ENCODE measurements at places on chromosomes 1 and 21. TPM values are rescaled to one million over a fixed set of nuclear protein-coding genes. Genes with fewer than 3 reads are reported as not detected.
A peak's percentile ranks its signal among the peaks of the same experiment; 100 is the strongest.

DNA sequence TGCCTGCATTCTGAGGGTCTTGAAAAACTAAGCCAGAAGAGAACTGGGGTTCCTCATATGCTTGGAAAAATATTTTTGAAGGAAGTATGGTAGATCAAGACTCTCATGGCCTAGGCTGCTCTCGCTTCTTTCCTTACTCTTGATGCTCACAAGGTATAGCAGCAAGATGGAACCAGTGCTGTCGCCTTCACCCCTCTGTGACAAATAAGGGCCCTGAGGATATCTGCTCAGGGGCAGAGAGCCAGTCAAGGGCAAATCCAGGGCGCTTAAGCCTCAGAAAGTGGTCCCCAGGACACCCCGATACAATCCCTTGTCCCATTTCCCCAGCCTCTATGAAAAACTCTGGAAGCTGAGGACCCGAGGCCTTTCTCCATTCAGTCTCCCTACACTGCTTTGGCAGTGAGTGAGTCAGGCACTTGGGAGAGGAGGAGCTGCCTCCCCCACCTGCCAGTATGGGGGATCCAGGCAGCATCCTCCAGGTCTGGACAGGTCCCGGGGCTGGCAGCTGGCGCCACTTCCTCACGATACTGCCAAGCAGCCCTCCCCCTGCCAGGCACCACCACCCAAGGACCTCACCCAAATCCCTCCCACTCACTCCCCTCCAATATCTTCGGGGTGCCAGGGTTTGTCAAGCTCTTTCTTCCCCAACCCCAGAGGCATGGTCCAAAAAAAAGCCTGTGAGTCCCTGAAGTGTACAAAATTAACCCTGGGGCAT, 1.3 kb downstream of the IGSF9 start:
- H3K27ac ChIP-seq: peak overlapping the region; percentile 85
- peak; percentile 72 for DNase-seq
- peaks cover under 1% of the 10 kb centered on the region for H3K4me1 ChIP-seq
- H3K27me3 ChIP-seq: no peaks in the 10 kb centered on the region

LPGAT1 gene
- total RNA-seq: 29.6 TPM

BCL2L15 gene
- total RNA-seq: 0.46 TPM

DNA sequence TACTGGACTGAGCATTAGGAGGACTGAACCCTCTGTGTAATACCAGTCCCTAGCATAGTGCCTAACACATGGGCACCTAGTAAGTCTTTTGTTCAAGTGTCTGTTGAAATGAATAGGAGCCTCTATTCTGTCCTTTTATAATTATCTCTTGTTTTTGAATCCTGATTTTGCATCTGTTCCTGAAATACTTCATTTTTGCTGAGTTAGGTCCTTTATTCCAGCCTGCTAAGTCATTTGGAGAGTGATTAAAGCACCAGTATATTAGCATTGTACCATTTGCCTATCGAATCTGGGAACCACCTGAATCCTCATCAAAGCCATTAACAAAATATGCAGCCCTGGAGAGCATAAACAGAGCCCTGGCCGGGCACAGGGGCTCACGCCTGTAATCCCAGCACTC, 32.3 kb downstream of the YARS1 start:
- no peak for DNase-seq
- no peaks in the 10 kb centered on the region for H3K27me3 ChIP-seq
- no peak overlapping the region for H3K4me3 ChIP-seq
- peaks cover 4% of the 10 kb centered on the region for H3K36me3 ChIP-seq
- H3K4me1 ChIP-seq: no peaks in the 10 kb centered on the region

- H3K27ac ChIP-seq: no peak overlapping the region
- no peaks in the 10 kb centered on the region for H3K27me3 ChIP-seq
- H3K4me1 ChIP-seq: no peaks in the 10 kb centered on the region
- no peaks in the 10 kb centered on the region for H3K36me3 ChIP-seq
- no peak overlapping the region for H3K4me3 ChIP-seq
- no peak for DNase-seq
Observed at GRCh38 chr1:181208967-181209366, 120.5 kb downstream of the IER5 start.

RGS18 gene
- total RNA-seq: 0.64 TPM

- H3K4me3 ChIP-seq: no peak overlapping the region
- DNase-seq: no peak
- H3K27ac ChIP-seq: no peak overlapping the region
- H3K36me3 ChIP-seq: no peaks in the 10 kb centered on the region
Observed at GRCh38 chr1:177301425-177302124, 130.8 kb downstream of the BRINP2 start.

- H3K4me1 ChIP-seq: no peaks in the 10 kb centered on the region
- H3K27ac ChIP-seq: no peak overlapping the region
Observed at GRCh38 chr1:41853907-41854306, 64.8 kb downstream of the HIVEP3 start.

SSBP3 gene
- total RNA-seq: 94.4 TPM

DNA sequence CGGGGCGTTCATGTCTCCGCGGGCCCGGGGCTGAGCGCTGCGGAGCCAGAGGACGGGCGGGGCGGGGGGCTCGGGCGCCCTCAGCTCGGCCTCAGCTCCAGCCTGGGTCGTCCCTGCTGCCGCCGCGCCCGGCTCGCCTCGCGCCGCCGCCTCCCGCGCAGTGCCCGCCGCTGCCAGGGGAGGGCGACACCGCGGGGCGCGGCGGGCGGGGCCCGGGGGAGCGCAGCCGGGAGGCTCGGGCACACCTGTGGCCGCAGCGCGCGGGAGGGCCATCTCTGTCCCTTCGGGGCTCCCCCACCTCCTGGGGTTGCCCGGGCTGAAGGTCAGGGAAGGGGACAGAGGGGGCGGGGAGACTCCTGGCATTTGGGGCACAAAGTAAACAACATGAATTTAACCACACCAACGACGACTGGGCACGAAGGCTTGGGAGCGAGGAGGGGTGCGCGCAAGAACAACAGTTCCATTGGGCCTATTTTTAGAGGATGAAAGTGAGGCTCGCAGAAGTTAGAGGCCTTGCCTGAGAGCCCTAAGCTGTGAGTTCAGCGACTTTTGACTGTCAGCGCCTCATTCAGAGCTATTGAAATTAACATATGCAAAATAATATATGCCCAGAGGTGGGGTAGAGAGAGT, at the start of gene FAM131C:
Gene FAM131C (minus strand): TSS at position 162 of the 630 bp plus-strand sequence. CDS start 209 bp downstream, outside the sequence.
- H3K27me3 ChIP-seq: no peaks in the 10 kb centered on the region
- H3K36me3 ChIP-seq: no peaks in the 10 kb centered on the region
- H3K4me1 ChIP-seq: no peaks in the 10 kb centered on the region
- DNase-seq: no peak
- H3K4me3 ChIP-seq: peak within 1 kb of the TSS; percentile 35

ANGPTL1 gene
- total RNA-seq: 11.3 TPM

DCAF6 gene
- 116 TPM for total RNA-seq

GRCh38 chr1:46412893-46413595, 18.9 kb downstream of the FAAH start:
- H3K27ac ChIP-seq: no peak overlapping the region
- no peak for DNase-seq
- H3K27me3 ChIP-seq: no peaks in the 10 kb centered on the region
- no peaks in the 10 kb centered on the region for H3K4me1 ChIP-seq
- H3K36me3 ChIP-seq: no peaks in the 10 kb centered on the region
- no peak overlapping the region for H3K4me3 ChIP-seq

- H3K4me1 ChIP-seq: peaks cover 8% of the 10 kb centered on the region
- no peak overlapping the region for H3K4me3 ChIP-seq
Observed at GRCh38 chr1:23527900-23528249, 3.2 kb downstream of the E2F2 start.

GRCh38 chr1:2322581-2323211, 68.7 kb downstream of the MORN1 start:
- peak overlapping the region; percentile 3 for H3K4me3 ChIP-seq
- no peak for DNase-seq
- H3K27ac ChIP-seq: peak overlapping the region; percentile 66

FAM72D gene
- not detected for total RNA-seq

EXTL1 gene
- not detected for total RNA-seq

GRCh38 chr1:76124196-76124595, 49.6 kb downstream of the ST6GALNAC3 start:
- H3K27ac ChIP-seq: no peak overlapping the region
- H3K4me3 ChIP-seq: no peak overlapping the region
- H3K36me3 ChIP-seq: no peaks in the 10 kb centered on the region
- DNase-seq: no peak
- no peaks in the 10 kb centered on the region for H3K4me1 ChIP-seq
- H3K27me3 ChIP-seq: no peaks in the 10 kb centered on the region

- H3K27me3 ChIP-seq: no peaks in the 10 kb centered on the region
- DNase-seq: peak; percentile 13
- peaks cover 6% of the 10 kb centered on the region for H3K4me1 ChIP-seq
- H3K36me3 ChIP-seq: no peaks in the 10 kb centered on the region
- H3K4me3 ChIP-seq: peak overlapping the region; percentile 85
Observed at GRCh38 chr1:114756949-114757454, 782 bp downstream of the CSDE1 start.

- no peak overlapping the region for H3K4me3 ChIP-seq
- H3K36me3 ChIP-seq: no peaks in the 10 kb centered on the region
- no peak for DNase-seq
- no peak overlapping the region for H3K27ac ChIP-seq
- H3K4me1 ChIP-seq: no peaks in the 10 kb centered on the region
Observed at GRCh38 chr1:115461526-115461925, 123.5 kb upstream of the NGF start.

CD53 gene
- 5.7 TPM for total RNA-seq

ATP1A2 gene
- total RNA-seq: 14.8 TPM

COL16A1 gene
- total RNA-seq: 45.3 TPM

- H3K27ac ChIP-seq: no peak overlapping the region
- H3K4me3 ChIP-seq: no peak overlapping the region
- no peak for DNase-seq
Observed at GRCh38 chr1:229896306-229896705, 170.7 kb upstream of the GALNT2 start.

GRCh38 chr1:147202576-147202975, 22.6 kb downstream of the FMO5 start:
- no peak overlapping the region for H3K27ac ChIP-seq
- H3K36me3 ChIP-seq: no peaks in the 10 kb centered on the region
- no peaks in the 10 kb centered on the region for H3K4me1 ChIP-seq
- DNase-seq: no peak
- H3K27me3 ChIP-seq: no peaks in the 10 kb centered on the region
- no peak overlapping the region for H3K4me3 ChIP-seq

ARHGEF11 gene
- total RNA-seq: 92.6 TPM

BGLAP gene
- 1.8 TPM for total RNA-seq

GRCh38 chr1:6447016-6447817, 18.8 kb downstream of the TNFRSF25 start:
- H3K36me3 ChIP-seq: no peaks in the 10 kb centered on the region
- DNase-seq: no peak
- no peak overlapping the region for H3K27ac ChIP-seq
- no peak overlapping the region for H3K4me3 ChIP-seq

- no peak overlapping the region for H3K27ac ChIP-seq
- H3K27me3 ChIP-seq: no peaks in the 10 kb centered on the region
- no peak for DNase-seq
- no peaks in the 10 kb centered on the region for H3K4me1 ChIP-seq
- no peaks in the 10 kb centered on the region for H3K36me3 ChIP-seq
Observed at GRCh38 chr1:41232305-41232704, 9.8 kb downstream of the SCMH1 start.

GRCh38 chr1:103341377-103341880, 184.1 kb upstream of the RNPC3 start:
- no peaks in the 10 kb centered on the region for H3K27me3 ChIP-seq
- no peaks in the 10 kb centered on the region for H3K36me3 ChIP-seq
- DNase-seq: no peak

RBM11 gene
- total RNA-seq: 5.7 TPM

GRCh38 chr21:44374601-44375280, 21.3 kb downstream of the TRPM2 start:
- H3K36me3 ChIP-seq: no peaks in the 10 kb centered on the region
- no peak overlapping the region for H3K27ac ChIP-seq
- no peaks in the 10 kb centered on the region for H3K4me1 ChIP-seq
- peaks cover 3% of the 10 kb centered on the region for H3K27me3 ChIP-seq

ASTN1 gene
- 0.23 TPM for total RNA-seq

GRCh38 chr1:156705321-156705917, at the start of gene CRABP2:
Gene CRABP2 (minus strand): TSS chr1:156705583. CDS start chr1:156705446, 137 bp downstream.
- peak within 1 kb of the TSS; percentile 33 for H3K4me3 ChIP-seq
- H3K4me1 ChIP-seq: peaks cover 12% of the 10 kb centered on the region
- peak within 1 kb of the TSS; percentile 31 for H3K27ac ChIP-seq
- H3K27me3 ChIP-seq: no peaks in the 10 kb centered on the region
- no peaks in the 10 kb centered on the region for H3K36me3 ChIP-seq
- no peak for DNase-seq

TIAM1 gene
- total RNA-seq: 6.0 TPM

DNA sequence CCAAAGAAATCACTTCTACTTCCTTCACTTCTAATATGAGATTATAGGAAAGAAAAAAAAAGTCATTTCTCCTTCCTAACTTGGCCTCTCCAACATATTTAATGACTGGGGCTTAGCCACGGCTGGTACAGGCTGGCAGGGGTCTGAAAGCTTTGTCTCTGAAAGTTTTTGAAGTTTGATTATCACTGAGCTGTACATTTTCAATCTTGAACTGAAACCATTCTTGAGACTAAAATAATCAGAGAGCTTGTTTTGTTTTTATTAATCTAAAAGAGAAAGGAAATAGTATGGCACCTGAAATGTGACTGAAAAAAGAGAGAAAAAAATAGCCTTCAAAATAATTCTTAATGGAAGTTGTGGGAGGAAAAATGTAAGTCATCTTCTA, 3.8 kb upstream of the KRTAP19-8 start:
- no peaks in the 10 kb centered on the region for H3K36me3 ChIP-seq
- H3K27ac ChIP-seq: no peak overlapping the region
- H3K4me3 ChIP-seq: no peak overlapping the region
- DNase-seq: no peak
- no peaks in the 10 kb centered on the region for H3K27me3 ChIP-seq

GRCh38 chr1:239951511-239952140, 140.1 kb upstream of the FMN2 start:
- no peaks in the 10 kb centered on the region for H3K4me1 ChIP-seq
- H3K36me3 ChIP-seq: no peaks in the 10 kb centered on the region
- peak; percentile 71 for DNase-seq
- no peak overlapping the region for H3K27ac ChIP-seq
